ENCODE measurements at places on chromosomes 6 and 20. TPM values are rescaled to one million over a fixed set of nuclear protein-coding genes. Genes with fewer than 3 reads are reported as not detected.

CCN5 gene
- total RNA-seq = 8.1 TPM

SLC25A27 gene
- total RNA-seq = 22.6 TPM

OTOR gene
- total RNA-seq = not detected

HLA-DQA1 gene
- total RNA-seq = not detected

NR2E1 gene
- not detected for total RNA-seq

SYCP2 gene
- total RNA-seq = 1.3 TPM

RNF8 gene
- 17.6 TPM for total RNA-seq

LRP11 gene
- 54.7 TPM for total RNA-seq

SNAP25 gene
- total RNA-seq = 0.40 TPM

ADGB gene
- not detected for total RNA-seq

SMOC2 gene
- total RNA-seq = not detected

MEI4 gene
- not detected for total RNA-seq

LHFPL5 gene
- not detected for total RNA-seq

PSORS1C1 gene
- total RNA-seq = 0.37 TPM

MLIP gene
- total RNA-seq = not detected

PRL gene
- not detected for total RNA-seq
